ENCODE measurements at places on chromosomes 2 and 18.
A peak's percentile ranks its signal among the peaks of the same experiment; 100 is the strongest.

DNA sequence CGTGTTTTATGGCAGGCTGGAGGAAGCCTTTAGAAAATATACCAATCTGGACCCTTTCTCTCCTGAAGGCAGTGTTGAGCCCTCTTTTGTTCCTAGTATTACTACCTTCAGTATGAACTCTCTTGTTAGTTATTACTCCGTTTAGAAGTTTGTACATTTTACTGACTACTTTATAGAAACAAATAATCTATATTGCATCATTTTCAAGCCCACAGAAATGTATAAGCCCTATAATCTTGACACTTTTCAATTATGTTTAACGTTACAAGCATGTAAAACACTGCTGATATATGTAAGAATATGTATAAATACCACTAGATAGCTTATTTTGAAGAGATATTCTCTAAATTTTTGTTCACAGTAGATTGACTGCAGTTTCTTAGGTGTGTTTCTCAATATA, 64.0 kb downstream of the SLC25A12 start:
- no peak for DNase-seq

DNA sequence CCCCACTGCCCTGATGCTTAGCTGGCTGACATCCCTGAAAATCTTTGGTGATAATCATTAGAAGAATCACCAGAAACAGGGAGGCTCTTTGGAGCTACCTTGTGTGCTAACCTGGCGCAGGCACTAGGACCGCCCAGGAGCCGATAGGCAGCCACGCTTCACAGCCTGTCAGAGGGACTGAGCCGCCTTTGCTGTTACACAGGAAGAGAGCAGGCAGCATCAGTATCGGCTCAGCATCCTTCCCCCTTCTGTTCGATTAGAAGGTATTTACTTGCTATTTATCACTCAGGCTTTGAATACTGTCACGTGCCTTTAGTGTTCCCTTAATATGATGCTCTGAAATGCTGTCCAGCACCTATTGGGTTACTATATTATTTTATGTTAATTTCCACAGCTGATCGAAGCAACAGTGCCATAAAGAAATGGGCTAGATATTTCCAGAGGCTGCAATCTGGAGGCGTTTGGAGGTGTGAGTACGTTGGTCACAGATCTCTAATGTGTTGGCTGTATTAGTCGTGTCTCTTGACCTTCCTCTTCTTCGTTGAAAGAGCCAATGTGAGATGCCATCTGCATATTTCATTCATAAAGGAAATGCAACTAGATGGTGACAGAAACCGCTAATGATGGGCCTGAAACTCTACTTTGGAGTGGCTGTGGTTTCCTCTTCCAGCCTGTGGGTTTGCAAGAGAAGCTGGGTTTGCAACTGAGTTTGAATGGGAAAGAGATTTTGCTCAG, 110.4 kb upstream of the RAB27B start:
- DNase-seq, result peak; percentile 4

- DNase-seq, result no peak
Measured at GRCh38 chr2:190596993-190597392, 51.9 kb upstream of the NAB1 start.

DNA sequence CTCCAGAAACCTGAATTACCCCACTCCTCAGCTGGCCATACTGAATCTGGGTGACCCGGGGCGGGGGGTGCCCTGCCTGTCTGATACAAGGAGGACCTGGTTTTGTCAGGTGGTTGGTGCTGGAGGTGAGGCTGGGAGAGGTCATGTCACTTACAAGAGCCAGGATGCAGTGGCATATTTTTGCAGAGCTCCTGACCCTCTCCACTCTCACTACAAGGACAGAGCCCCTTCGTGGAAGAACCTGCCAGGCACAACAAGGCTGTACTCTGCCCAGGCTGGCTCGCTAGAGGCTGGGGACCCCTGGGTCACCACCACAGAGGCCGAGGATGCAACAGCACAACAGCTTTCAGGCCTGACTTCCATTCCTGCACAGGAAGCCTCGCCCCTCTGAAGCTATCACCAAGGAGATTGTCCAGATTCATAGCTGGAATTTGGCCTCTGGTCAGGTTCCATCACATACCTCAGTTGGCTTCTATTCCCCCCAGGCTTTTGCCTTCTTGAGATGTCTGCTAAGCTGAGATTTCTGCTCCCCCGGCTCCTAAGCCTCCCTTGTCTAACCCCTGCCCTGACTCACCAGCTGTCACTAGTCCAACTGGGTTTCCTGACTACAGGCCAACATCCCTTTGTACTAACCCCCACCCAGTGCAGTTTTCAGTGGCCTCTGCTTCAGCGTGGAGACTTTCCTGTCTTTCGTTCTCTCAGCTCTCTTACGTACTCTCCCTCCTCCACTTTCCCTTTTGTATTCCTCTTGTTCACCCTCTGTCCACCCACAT, 132.5 kb upstream of the EPAS1 start:
- no peak for DNase-seq

DNA sequence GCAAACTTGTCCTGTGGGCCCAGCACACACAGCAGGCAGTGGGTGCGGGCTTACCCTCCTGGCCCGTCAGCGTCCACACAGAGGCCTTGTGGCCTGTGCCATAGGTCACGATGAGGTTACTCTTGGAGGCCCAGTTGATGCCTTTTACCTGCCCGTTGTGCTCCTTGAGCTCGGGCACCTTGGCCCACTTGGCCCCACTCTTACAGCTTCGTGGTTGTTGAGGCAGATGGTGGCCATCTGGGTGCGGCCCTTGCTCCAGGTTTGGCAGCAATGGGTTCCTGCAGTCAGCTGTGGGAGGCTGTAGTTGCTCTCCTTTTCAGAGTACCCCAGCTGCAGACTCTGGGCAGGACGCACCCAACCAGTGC, 45.5 kb upstream of the PTH2R start:
- no peak for DNase-seq

GRCh38 chr2:122417114-122417513, 661.7 kb downstream of the TSN start:
- no peak for DNase-seq

DNA sequence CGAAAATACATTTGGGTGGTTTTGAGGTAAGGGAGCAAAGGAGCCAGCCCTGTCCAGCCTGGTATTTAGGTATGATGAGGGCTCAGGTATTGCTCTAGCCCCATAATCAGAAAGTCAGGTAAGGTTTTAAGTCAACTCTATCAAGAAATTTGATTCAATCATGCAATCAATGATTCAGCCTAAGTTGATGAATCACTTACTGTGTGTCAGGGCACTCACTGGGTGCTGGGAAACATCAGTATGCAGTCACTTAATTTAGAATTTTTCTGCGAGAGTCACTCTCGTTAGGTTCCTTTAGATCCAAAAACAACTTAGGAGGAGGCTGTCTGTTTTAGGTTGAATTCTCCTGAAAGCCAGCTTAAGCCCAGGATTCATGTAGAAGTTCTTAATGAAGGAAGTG, 17.7 kb upstream of the SERPINB2 start:
- DNase-seq, result no peak

- DNase-seq, result no peak
Measured at GRCh38 chr2:58514252-58514651, 273.1 kb upstream of the FANCL start.

DNA sequence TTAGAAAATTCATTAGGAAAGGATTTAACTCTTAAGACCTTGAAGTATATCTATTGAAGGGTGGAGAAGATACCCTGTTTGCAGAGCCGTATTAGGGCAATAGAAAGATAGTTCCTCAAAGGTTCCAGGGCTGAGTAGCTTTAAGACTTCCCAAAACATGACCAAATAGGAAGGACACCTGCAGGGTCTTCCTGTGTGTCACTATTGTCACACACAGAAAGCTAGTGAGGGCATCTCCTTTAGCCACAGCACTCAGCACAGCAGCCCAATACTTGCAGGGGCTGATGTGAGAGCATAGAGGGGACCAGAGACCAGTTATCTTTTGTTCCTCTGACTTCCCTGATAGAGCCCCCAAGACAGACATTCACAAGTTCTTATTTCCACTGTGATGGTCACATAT, 93.7 kb downstream of the PAX3 start:
- no peak for DNase-seq

GRCh38 chr2:134772493-134773169, 53.8 kb upstream of the TMEM163 start:
- no peak for DNase-seq

GRCh38 chr2:112021781-112022231, 33.3 kb upstream of the TMEM87B start:
- no peak for DNase-seq

DNA sequence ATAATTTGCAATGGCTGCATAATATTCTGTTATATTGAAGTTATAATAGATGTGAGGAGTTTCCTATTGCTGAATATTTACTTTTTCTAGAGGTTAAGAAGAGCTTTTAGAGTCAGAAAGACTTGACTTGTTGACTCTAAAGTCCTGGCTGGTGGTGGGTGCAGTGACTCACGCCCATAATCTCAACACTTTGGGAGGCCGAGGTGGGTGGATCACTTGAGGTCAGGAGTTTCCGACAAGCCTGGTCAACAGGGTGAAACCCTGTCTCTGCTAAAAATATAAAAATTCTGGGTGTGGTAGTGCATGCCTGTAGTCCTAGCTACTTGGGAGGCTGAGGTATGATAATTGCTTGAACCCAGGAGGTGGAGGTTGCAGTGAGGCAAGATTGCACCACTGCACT, 33.9 kb upstream of the ATIC start:
- no peak for DNase-seq

DNA sequence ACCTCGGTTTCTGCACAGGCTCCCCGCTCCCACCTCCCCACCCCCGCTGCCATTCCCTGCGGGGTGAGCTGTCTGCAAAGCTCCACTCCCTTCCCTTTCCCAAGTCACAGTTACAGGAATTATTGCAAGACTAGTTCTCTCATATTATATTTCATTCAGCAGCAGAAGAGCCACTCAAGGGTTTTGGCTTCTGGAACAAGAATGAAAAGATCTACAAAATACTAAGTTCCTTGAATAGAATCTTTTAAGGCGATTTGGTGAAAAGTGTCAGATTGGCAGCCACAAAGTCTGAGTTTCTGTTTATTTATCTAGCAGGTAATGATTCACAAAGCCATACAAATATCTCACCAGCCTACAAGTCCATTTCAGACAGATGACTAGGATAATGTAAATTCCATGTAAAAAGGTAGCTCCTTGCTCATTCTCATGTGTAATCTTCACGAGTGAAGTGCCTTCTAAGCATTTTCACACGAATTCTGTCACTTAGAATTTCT, 221.9 kb upstream of the RBBP8 start:
- no peak for DNase-seq

GRCh38 chr2:43133708-43134570, 92.5 kb downstream of the ZFP36L2 start:
- DNase-seq, result no peak

DNA sequence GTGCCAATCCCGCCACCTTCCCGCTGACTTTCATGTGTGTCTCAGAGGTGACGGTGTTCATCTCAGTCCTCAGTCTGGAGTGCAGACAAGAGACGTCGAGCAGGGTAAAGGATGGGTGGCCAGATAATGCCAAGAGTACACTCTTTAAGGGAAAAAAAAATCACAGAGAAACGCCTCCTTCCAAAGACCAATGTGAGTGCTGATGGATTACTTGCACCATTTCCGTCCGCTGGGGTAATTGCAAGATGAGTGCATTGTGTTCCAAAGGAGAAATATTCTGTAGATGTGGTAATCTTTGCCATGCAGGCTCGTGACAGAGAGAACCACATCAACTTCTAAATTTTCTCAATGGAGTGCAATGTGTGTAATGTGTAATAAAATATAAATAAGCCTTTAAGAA, 81.0 kb downstream of the KLHL29 start:
- DNase-seq, result no peak

GRCh38 chr2:79129804-79130203, 9.5 kb downstream of the REG1A start:
- DNase-seq, result no peak

DNA sequence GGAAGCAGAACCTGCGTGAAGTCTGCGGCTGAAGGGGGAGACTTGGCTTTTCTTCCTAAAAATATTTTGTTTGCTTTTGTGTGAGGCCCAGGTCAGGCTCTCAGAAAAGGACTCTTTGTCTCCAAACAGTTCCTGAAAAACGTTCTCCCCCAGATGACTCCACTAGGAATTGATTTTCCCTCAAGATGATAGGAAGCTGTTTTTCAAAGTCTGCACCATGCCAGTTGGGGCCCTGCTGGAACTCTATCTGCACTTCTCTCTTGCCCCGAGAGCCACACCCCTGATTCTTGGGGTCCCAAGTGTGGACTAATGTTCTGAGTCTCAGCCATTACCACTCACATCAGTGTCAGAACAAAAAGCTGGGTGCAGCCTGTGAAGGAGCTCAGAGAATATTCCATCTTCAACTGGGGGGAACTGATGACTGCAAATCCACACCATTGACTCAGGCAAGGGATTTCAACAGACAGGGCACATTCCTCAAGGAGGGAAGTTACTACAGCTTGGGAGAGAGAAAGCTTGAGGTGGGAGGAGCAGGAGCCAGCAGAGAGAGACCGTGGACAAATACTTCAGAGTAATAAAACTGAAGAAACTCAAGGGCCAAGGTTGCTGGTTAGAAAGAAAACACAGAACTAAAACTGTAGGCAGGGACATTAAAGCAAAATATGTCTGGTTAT, 768.3 kb downstream of the RNF144A start:
- no peak for DNase-seq

DNA sequence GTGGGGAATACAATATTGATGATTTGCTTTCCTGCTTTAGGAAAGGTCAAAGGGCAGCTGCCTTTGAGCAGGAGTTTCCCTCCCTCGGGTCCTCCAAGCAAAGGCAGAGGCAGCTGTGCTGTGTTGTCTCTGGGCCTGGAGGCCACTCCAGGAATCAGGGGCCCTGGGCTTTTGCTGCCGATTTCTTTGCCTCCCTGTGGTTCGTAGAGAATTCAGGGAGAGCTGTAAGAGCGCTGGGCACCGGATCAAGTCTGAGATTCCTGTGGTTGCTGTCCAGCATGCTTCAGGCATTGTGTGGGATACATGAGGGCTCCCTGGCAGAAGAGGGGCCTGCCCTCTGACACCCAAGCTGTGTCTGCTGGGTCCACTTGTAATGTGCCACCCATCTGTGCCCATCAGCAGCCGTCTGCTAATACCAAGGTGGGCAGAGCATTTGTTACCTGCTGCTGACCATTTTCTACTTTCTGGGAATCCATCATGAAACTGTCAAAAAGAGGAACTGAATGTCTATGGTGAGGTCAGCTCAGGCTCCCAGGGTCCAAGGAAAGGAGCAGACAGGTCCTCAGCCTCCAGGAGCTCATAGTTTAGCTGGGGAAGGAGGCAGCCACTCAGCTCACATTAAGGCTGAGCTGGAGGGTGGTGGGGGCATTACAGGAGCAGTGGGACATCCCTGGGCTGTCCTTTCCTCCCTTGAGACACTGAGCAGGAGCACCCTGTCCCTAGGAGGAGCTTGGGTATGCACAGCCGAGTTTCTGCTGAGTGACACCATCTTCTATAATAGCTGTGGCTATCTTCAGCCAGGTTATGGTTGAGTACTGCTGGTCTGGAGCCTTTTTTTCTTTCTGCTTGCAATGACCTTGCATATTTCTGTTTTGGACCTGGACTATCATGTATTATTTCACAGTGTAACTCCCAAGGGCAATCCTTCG, 68.5 kb downstream of the CTIF start:
- no peak for DNase-seq

DNA sequence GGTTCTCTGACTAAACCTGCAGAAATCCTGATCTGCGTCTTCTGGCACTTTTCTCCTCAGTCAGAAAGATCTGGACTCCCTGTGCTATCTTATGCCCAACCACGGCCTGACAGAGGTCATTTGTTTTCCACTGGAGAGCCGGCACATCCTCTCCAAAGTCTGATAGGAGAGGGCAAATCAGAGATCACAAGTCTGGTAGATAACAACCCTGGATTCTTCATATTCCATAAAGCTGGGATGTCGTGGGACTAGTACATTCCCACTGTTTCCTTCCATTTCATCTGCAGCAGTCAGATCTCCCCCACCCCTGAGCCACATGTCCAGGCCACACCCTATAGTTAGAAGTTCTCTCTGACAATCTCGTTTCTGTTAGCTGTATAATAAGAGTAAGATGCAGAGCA, 157.0 kb downstream of the MGAT5 start:
- no peak for DNase-seq

- DNase-seq, result no peak
Measured at GRCh38 chr2:234410526-234410925, 86.4 kb downstream of the ARL4C start.
